ENCODE measurements at places on chromosomes 6 and 20.

- DNase-seq: peak; percentile 29
Observed at GRCh38 chr20:16801919-16802651, 53.9 kb downstream of the OTOR start.

DNA sequence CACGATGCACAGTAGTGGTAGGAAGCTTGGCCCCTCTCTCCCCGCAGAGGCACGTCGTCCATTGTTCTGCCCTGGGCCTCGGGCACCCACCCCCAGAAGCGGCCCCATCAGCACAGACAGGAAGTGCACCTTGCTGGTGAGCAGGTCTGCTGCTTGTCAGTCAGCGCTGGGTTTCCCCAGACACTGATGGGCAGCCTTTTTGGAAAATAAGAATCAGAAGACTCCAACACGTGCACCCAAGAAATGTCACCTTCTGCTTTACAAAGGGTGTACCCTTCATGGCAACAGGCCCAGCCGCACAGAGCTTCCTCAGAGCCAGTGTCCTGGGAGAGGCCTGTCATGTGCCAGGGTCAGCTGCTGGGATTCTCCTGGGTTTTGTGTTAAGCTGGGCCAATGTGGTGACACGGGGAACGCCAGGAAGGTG lies 34.7 kb upstream of the IRF4 start:
- no peak for DNase-seq

- no peak for DNase-seq
Observed at GRCh38 chr6:42459888-42460287, 8.2 kb upstream of the TRERF1 start.

DNA sequence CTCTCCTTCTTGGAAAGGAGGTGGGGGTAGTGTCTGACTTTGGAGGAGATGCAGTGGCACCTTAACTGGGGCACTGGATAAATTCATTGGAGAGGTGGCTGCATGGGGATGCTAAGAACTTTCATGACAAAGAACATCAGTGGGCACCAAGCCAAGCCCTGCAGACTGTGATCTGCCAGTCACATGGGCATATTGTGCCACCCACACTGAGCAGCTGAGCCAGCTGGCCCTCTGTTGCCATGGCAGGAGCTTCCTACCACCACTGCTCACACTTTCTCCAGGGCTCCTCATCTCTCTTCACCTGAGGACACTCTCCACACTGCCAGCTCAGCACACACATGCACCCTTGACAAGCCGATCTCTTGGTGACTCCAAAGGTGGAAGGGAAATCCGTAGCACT lies 715.6 kb downstream of the QKI start:
- peak; percentile 17 for DNase-seq

- peak; percentile 77 for DNase-seq
Observed at GRCh38 chr6:34657307-34657978, 39.1 kb downstream of the ILRUN start.

DNA sequence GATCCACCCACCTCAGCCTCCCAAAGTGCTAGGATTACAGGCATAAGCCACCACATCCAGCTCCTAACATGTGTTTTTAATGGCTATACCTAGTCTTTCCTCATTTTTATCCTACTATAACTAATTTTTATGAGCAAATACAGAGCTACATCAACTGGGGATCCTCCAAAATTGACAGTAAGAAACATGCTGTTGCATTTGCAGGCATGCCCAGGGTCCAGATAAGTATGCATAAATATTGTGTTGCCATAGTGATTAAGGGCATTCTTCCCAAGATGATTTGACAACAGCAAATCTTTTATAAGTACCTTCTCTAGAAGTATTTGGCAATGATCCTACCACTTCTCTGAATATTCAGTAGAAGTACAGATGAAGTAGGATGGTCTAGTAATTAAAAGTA lies 41.9 kb upstream of the MOXD1 start:
- DNase-seq: no peak

GRCh38 chr20:25083773-25084625 lies 2.1 kb upstream of the VSX1 start:
- DNase-seq: no peak
